Fibroblast of upper back skin (primary cell): ENCODE measurements at places on chromosomes 3 and 15.
A peak's percentile ranks its signal among the peaks of the same experiment; 100 is the strongest.

- no peak for DNase-seq
These were observed 145.1 kb downstream of the CDIN1 start for GRCh38 chr15:36724493-36724892.

GRCh38 chr3:179933080-179933479 lies 103.7 kb downstream of the PEX5L start:
- no peak for DNase-seq

DNA sequence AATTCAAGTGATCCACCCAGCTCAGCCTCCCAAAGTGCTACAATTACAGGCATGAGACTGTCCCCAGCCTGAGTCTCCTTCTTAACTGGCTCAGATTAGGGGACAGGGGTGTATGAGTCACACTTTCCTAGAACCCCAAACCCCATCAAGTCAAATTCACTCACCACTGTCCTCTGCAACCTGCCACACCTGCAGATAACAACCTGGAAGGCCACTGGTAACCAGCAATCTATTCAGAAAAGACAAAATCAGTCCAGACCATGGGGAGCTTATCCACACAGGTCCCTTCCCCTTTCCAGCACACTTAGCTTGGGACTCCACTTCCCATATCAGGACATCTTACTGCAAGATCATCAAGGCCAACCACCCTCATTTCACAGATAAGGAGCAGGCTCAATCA lies 6.4 kb downstream of the WDR73 start:
- no peak for DNase-seq

- DNase-seq = peak; percentile 9
These were observed 41.6 kb downstream of the PYDC2 start for GRCh38 chr3:191502583-191502982.

- no peak for DNase-seq
These were observed 287.8 kb upstream of the UMPS start for GRCh38 chr3:124442463-124442862.
